ENCODE measurements at places on chromosomes 7 and 10.

DNA sequence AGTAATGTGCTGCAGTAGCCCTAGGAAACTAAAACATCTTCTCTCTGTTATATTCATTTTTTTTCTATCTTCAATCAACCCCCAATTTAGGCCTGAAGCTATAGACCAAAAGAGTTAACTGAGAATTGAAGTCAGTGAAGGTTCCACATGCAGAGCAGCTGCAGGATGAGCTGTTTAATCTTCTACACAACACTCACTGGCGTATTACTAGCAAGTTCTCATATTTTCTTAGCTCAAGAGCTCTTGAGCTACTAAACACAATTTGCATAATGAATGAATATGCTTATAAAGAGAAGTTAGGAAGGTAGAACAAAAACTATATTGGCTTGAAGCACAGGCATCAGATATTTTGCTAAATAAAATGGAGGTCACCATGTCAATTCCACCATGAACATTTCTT lies 41.2 kb upstream of the GPR22 start:
- DNase-seq: no peak

GRCh38 chr7:1869452-1870130 lies 199.5 kb downstream of the ELFN1 start:
- DNase-seq: no peak

DNA sequence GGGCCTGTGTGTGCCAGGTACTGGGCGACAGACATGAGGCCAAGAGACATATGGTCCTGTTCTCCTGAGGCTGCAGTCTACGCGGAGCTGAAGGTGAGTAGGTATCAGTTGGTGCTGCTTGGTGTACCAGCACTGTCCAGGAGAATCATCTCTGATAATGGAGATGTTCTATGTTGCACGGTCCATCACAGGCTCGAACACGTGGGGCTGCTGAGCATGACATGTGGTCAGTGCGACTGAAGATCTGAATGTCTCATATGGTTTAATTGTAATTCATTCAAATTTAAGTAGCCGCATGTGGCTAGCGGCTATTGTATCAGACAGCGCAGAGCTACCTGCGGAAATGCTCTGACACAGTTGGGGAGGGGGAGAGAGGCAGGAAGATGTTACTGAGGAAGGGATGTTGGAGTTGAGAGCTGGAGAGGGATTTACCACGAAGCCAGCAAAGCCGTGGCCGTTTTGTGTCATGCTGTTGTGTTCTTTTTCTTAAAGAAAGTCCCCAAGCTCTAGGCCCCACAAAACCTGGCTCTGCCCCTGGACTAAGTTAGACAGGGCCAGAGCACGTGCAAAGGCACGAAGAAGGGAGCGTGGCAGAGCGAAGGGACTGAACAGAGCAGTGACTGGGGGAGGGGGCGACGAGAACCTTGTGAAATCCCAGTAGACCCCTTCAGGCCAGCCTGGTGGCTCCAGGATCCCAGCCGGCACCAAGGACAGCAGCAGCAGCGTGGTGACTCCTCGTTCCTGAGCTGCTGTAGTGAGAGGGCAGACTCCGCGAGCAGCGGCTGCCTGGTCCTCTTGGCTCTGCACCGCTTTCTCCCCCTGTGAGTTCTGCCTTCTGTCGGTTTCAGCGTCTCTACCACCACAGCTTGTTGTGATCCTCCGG lies 20.0 kb downstream of the SMKR1 start:
- no peak for DNase-seq

GRCh38 chr7:84291756-84292155 lies 97.2 kb upstream of the SEMA3A start:
- no peak for DNase-seq

DNA sequence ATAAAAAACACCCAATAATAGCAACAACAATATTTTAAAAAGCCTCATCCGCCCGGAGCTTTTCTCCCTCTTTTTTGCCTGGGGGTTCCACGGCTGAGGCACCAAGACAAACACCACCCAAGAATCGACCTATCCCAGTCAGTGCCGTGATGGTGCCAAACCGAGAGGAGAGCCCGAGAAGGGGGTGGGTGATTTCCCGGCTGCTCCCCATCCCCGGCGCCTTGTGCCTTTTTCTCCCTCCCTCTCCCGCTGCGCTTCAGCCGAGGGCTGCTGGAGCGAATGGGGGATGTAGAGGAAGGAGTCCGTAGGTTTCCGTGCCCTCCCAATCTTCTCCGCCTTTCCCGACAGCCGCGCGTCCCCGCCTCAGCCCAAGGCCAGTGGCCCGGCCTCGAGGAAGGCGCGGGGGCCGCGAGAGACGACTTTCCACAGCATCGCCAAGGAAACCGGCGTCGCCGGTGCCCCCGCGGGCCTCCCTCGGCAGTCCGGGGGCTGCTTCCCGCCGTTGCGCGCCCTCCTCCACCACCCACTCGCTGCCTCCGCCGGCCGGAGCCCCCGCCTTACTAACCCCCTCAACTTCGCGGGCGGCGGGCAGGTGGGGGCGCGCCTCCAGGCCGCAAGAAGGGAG lies 1.3 kb downstream of the EGR2 start:
- DNase-seq: no peak

DNA sequence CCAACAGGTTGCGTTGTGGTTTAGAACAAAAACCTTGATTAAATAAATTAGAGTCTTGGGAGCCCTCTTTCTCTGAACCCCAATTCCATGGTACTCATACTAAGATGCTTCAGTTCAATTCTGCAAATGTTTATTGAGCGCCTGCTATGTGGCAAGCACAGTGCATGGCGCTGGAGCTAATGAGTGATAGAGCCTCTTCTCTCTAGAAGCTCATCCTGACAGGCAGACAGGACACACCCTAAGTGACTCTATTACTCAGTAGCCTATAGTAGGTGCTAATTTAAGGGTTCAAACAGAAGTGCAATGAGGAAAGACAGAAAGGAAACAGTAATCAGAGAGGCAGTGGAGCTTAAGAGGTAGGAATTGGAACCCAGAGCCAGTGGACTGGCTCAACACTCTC lies 124.4 kb upstream of the C7orf33 start:
- no peak for DNase-seq

GRCh38 chr10:110498087-110498981 lies 627 bp downstream of the DUSP5 start:
- no peak for DNase-seq

DNA sequence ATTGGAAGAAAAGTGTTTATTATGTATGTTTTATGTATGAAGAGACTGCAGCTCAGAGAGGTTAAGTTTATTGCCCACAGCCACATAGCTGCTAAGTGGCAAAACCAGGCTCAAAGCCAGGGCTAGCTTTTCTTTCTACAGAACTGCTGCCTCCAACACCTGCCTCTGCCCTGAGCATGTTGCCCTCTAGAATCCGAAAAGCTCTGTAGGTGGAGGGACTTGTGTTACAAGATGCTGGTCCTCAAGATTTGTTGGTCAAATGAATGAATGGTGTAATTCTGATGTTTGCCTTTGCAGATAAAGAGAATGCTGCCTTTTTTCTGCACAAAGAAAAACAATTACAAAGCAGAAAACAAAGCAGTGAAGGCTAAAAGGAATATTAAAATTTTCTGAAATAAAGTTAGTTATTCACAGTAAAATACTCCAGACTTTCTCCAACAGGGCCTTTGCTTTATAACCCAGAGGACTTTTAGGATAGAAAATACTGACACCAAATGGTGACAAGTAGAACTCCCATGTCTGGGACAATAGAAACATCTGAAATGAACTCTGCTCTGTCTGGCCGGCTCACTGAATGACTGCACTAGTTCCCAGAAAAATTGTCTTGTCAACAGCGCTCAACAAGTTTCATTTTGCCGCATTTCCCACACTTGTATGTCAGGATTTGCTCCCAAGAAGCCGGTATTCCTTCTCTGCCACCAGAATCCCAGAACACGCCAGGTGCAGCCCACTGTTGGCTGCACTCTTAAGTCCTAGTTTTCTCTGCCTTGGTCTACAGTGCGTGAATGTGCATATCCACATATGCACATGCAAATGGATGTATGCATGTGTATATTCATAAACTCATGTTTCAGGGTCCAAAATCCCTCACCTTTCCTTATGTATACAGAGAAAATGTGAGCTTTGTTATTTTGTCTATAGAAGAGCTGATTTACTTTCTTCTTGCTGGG lies 11.0 kb upstream of the DNTT start:
- DNase-seq: no peak

- DNase-seq: no peak
Observed at GRCh38 chr10:75011221-75011620, 100.2 kb upstream of the SAMD8 start.

DNA sequence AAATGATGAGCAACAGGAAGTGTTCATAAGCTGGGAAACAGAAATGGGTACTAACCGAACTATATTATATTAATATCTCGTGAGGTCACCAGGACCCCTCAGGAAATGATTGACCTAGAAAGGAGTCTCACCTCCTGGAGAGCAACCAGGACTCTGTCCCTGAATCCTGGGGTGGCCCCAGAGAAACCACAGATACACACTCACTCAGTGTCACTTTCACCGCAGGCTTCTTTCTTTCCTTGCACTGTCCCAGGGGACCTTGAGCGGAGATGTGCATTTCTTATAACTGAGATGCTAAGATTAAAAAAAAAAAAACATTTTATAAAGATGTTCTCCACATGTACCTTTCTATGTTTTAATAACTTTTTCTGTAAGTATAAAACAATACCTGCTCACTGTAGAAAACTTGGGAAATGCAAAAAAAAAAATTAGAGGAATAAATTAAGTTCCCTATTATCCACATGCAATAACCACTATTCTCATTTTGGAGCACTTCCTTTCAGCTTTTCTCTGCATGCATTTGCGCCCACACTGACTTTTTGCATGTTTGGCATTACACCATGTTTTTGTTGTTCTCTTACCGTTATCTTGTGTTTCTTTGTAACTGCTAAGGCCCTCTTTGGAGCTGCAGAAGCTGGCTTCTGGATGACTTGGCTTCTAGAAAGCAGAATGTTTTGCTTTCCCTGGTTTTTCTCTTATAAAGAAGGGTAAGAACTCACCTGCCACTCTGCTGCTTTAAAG lies 15.0 kb downstream of the NOD1 start:
- DNase-seq: no peak

DNA sequence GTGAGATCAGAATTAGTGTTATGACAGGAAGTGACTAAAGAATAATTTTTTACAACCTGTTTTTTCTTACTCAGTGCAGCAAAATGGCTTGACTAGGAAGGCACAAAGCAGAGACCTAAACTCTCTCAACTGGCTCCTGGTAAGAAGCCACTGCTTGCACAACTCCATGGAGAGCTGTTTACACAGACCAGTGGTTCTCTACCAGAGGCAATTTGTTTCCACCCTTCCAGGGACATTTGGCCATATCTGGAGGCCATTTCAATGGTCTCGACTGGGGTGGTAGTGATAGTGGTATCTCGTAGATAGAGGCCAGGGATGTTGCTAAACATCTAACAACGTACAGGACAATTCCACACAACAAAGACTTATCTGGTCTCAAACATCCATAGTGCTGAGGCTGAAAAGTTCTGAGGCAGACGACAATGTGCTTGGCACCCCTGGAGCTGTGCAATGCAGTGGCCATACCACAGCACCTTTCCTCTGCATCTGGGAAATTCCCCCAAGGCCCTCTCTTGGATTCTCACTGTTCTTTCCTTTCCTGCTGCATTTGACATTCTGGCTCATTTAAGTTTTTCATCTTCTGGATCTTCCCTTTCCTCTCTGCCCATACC lies 105.4 kb upstream of the LAMB4 start:
- no peak for DNase-seq

DNA sequence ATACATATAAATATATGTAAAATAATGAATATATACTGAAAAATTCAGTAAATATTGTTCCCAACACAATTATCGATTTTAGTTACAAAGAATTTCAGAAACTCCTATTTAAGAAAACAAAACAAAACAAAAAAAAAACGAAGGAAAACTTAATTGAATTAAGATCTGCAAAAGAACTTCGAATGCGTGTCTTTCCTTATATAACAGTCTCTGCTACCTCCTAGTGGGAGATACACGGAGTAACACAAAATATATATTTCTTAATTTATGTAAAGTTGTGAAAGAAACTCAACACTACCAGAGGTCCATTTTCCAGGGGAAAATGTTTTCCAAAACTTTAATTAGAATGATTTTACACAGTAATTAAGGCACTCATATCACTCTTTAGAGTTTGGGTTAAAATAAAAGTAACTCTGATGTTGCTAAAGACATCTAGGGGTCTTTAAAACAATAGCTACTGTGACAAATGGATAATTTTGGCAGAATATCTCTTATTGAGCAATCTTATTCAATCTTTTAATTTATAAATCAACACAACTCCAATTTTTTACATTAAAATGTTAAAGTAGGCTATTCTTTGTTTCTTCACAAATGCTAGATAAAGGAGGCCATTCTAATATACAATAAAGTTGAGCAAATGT lies 41.6 kb downstream of the NEBL start:
- no peak for DNase-seq

- DNase-seq: no peak
Observed at GRCh38 chr10:6148251-6148701, 54.5 kb upstream of the PFKFB3 start.

DNA sequence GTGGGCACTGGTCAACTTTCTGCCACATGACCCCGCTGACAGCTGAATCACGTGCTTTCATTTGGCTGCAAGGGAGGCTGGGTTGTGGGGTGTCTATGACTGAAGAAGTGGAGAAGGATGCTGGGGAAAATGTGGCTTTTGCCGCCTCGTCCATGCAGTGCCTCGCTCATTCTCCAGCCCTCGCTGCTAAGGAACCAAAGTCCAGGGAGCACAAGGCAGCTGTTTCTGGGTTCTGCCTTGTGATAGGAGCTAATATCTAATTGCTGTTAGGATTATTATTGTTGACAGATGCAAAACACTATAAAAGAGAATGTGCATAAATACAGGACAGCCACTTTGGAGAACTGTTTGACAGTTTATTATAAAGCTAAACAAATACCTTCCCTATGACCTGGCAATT lies 4.9 kb upstream of the CAMK2B start:
- no peak for DNase-seq

DNA sequence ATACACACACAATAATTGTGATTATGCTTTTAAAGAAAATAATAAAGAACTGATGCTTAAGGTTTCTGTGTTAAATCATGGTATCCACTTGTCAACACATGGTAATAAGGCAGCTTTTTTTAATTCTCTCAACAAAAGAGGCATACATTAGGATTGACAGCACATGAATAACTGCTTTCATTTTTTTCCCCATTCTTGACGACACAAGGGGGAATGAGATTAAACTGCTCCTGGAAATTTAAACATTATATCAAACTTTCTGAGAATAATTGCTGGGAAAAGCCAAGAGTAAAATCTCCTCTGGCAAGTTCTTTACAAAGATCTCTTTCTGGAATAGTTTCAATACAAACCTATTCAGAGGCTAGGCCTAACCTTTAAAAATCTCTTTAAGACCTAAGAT lies 99.0 kb upstream of the GPR22 start:
- DNase-seq: no peak

All from GM12891 (cell line).